ENCODE measurements at places on chromosomes 12 and 14. TPM values are rescaled to one million over a fixed set of nuclear protein-coding genes. Genes with fewer than 3 reads are reported as not detected.

MTA1 gene
- total RNA-seq = 62.9 TPM

- DNase-seq = no peak
Measured at GRCh38 chr12:104292872-104293794, 10.4 kb upstream of the EID3 start.

DNA sequence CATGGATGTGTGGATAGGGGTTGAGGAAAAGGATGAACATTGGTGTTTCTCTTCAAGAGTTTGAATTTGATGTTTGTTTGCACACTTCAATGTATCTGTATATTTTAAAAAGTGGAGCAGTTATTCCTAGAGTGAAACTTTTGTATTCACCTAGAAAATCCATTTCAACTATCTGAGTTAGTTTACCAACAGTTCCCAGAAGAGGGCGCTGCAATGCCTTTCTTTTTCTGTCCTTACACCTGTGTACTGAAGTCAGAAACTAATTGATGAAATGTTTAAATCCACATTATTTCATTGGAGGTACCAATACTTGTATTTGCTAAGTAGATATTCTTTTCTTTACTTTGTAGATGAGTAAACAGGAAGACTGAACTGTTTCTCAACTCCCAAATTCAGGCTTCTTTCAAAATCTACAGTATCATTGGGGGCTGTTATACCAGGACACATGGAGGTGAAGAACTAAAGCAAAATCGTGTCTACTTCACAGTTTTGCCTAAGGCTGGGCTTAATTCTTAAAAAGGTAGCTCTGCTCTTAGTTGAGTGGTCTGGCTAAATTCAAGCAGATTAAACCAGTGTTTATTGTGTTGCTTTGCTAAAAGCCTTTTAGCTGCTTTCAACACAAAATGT lies 26.6 kb upstream of the KLRB1 start:
- no peak for DNase-seq

GRCh38 chr12:122412851-122413433 lies 9.5 kb downstream of the CLIP1 start:
- no peak for DNase-seq
